ENCODE measurements at places on chromosomes 13 and 19. TPM values are rescaled to one million over a fixed set of nuclear protein-coding genes. Genes with fewer than 3 reads are reported as not detected.

Gene PSG4
- total RNA-seq = not detected

Gene TNNT1
- 108 TPM for total RNA-seq

Gene SYNGR4
- not detected for total RNA-seq

Gene ATP8B3
- 8.2 TPM for total RNA-seq

Gene GJB6
- not detected for total RNA-seq

Gene DZIP1
- 33.5 TPM for total RNA-seq

Gene CEACAM5
- total RNA-seq = 0.46 TPM

Gene IRGC
- not detected for total RNA-seq

Gene MYO1F
- 3.2 TPM for total RNA-seq

Gene IL4I1
- 1.4 TPM for total RNA-seq

Gene ELL
- total RNA-seq = 13.1 TPM

Gene FFAR3
- total RNA-seq = not detected

Gene SLC6A16
- total RNA-seq = 2.1 TPM

Gene RNF113B
- not detected for total RNA-seq

Gene NOTCH3
- 133 TPM for total RNA-seq

Gene N4BP2L1
- total RNA-seq = 5.3 TPM

Gene KANK3
- 8.0 TPM for total RNA-seq

Gene TINCR
- total RNA-seq = 0.60 TPM

Gene NTF4
- 3.9 TPM for total RNA-seq

Gene ADM5
- total RNA-seq = 6.7 TPM

Gene PSG11
- total RNA-seq = not detected

Gene TTC9B
- total RNA-seq = not detected

Gene CPT1C
- 74.6 TPM for total RNA-seq

Gene GJA3
- 0.82 TPM for total RNA-seq

Gene PDE4A
- total RNA-seq = 5.3 TPM

Gene ZNF69
- 24.5 TPM for total RNA-seq
